ENCODE measurements at places on chromosomes 13 and 19.

- DNase-seq, result no peak
Observed at GRCh38 chr19:11169896-11170678, 14.5 kb upstream of the SPC24 start.

GRCh38 chr13:99303863-99304521 is 3.2 kb downstream of the GPR183 start:
- DNase-seq, result no peak

DNA sequence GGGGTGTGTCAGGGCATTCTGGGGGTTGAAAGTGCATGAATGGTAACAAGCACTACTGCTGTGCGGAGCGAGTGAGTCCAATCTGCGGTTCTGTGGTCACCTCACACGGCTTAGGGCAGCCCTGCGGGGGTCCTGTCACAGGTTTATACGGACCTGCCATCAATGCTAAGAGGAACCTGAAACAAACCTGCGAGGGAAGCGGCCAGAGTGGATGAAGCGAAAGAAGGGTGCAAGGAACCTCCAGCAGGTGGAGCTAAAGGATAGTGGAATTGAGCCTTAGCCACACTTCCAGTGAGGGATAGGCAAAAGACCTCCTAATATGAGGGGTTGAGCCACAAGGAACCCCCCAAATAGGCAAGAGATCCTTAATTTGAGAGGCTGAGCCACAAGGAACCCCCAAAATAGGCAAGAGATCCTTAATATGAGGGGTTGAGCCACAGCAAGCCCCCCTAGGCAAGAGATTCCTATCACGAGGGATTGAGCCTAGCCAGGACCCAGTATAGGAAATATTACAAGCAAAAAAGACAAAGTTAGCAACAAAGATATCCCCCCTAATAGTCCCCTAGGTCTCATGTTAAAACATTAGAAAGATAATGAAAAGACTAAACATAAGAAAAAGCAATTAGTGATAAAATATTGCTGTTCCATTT is 6.3 kb upstream of the ZNF69 start:
- peak; percentile 50 for DNase-seq

DNA sequence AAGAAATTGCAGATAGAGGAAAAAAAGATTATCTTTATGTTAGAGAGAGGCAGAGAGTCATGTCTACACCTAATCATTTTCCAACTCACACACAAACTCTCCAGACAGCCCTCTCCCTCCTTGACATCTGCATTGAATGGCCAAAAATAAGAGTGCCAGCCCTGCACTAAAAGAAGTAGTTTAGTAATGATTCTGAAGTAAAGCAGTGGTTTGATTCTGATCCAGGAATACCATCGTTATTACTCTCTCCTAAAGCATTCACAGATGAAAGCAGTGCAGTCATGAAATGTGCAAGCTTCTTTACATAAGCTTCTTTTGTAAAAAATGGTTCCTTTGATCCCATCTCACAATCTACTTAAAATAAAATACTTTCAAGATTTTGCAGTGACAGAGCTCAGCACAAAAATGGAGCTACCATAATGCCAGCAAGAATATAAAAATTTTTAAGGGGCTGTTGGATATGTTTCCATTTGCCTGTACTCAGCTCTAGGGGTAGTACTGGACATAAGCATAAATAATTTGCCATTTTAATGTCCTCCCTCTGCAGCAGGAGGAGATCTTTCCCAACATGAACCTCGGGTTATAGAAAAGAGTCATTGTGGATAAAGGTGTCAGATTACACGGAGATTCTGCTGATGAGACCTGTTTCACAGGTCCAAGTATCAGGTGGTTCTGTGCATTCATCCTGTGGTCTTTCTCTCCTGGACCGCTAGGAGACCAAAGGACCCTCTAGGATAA is 406.3 kb downstream of the DCT start:
- no peak for DNase-seq

DNA sequence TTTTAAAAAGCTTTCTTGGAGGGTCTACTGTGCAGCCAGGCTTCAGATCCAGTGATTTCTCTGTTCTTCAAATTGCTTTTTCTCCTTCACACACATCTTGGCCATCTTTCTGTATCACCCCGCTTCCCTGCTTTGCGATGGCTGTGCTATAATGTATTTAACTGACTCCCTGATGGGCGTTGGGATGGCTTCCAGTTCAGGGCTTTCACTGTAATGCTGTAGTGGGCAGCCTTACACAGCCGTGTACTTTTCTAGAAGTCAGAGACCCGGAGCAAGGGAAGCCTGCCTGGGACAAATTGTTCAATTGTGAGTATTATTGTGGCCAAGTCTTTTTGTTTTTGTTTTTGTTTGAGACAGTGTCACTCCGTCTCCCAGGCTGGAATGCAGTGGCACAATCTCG is 19.4 kb upstream of the PAK4 start:
- no peak for DNase-seq

DNA sequence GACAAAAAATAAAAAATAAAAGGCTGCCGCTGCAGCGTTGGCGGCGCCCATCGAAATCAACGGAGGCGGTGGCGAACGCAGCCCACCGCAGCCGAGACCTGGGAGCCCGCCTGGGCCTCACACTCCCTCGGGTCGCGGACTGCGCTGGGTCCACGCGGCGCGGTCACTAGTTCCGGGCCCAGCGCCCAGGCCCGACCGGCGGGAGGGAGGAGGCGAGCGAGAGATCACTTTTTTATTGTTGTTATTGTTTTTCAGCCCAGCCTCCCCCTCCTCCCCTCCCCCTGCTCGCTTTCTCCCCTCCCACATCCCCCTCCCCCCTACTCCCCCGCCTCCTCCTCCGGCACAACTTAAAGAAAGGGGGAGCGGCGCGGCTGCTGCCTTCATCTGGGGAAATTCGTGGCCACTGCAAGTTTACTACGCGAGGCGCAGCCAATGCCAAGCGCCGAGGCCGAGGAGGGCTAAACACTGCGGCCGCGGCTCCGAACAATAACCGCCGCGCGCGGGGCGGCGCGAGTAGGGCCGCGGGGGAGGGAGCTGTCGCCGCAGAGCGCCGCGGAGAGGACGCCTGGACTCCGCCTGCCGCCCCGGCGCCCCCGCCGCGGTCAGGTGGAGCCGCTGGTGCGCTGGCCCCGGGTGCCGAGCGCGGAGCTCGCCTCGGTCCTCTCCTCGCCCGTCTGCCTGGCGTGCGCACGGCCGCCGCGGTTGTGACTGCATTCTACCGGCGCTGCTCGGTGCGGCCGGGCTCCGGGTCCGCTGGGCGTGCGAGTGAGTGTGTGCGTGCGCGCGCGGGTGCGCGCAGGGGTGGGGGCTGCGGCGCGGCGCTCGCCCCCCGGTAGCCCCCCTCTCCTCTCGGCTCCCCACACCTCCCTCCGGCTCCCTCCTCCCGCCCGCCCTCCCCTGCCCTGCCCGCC is 505 bp upstream of the ZIC2 start:
- no peak for DNase-seq

- peak; percentile 77 for DNase-seq
Observed at GRCh38 chr13:21934284-21934683, 263.4 kb downstream of the FGF9 start.

- DNase-seq, result peak; percentile 30
Observed at GRCh38 chr19:47729799-47730520, 15.4 kb upstream of the NOP53 start.

DNA sequence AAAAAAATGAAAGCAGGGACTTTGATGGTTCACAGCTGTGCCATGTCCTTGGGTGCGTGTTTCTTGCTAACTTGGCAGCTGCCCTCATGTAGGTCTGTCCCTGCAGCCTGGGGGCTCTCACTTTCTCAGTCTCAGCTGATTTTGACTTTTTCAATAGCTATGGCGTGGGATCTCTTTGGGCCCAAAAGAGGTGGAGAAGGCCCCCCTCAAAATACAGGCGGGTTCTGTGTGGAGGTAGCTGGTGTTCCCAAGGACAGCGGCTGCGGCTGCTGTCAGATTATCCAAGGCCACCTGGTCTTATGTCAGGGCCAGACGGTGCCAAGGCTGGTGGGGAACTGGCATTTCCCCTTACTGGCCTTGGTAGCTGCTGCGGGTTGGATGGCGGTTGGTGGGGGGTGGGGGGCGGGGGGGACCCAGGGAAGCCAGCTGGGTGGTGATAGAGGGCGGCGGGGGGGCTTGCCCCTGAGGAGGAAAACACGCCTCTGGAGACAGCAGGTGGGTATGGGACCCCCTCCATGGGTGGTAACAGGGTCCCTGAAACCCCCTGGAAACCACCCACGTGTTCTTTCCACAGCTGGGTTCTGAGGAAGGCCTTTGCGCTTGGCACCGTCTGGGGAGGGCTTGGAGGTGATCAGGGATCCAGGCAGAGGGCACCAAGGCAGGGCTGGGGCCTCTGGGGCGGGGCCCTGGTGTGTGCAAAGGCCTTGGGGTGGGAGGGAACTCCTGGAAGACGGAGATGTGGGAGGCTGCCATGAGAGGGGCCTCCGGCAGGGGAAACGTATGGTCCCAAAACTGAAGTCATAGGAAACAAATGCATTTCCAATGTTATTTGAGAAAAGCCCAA is 4.1 kb downstream of the TIMM13 start:
- no peak for DNase-seq

DNA sequence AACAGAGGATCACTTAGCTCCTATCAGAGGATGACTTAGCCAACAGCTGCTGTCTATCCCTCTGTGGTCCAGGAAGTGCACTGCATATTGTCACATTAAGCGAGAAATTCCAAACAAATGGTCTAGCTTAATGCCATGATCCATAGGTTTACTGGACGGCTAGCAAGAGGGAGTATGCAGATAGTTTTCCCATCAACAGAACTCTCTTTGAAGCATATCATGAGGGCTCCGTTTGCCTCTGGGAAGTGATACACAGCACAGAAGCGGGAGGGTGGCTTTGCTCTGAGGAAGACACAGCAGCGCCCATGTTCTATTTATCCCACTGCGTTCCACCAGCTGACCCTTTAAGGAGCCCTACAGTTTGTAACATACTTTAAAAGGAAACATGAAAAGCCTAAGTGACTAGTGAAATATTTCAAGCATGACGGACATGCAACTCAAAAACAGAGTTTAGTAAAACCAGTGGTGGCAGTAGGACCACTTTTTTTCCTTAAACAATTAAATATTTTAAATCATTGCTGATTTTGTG is 52.7 kb downstream of the COL4A1 start:
- DNase-seq, result no peak

- DNase-seq, result no peak
Observed at GRCh38 chr13:98822225-98822606, 69.7 kb upstream of the SLC15A1 start.

- no peak for DNase-seq
Observed at GRCh38 chr19:38683393-38684077, 36.1 kb downstream of the ACTN4 start.

GRCh38 chr19:31344403-31344802 is 4.8 kb downstream of the TSHZ3 start:
- no peak for DNase-seq

- DNase-seq, result no peak
Observed at GRCh38 chr19:38908911-38909310, 3.1 kb downstream of the CCER2 start.

GRCh38 chr13:109939180-109939579 is 152.8 kb upstream of the IRS2 start:
- no peak for DNase-seq

Data from NCI-H1105 (cell line).